ENCODE measurements at places on chromosomes 3 and 15.

DNA sequence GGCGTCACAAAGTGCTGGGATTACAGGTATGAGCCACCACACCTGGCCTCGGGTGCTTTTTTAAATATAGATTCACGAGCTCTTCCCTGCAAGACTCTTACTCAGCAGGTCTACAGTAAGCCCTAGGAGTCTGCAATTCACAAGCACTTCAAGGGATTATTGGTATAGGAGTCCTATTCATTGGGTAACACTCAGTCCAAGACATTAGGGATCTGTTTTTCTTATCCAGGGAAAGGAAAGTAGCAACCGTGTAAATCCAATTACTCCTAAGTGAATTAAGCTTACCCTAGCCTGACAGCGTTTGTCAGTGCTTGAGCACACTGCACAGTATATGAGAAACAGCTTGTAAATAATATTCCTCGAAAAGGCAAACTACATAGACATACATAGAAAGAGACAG lies 109.9 kb downstream of the SENP2 start:
- no peak for DNase-seq

- DNase-seq = no peak
Observed at GRCh38 chr3:161212906-161213305, 8.2 kb upstream of the NMD3 start.

- DNase-seq = no peak
Observed at GRCh38 chr3:35483131-35483530, 156.2 kb upstream of the ARPP21 start.

DNA sequence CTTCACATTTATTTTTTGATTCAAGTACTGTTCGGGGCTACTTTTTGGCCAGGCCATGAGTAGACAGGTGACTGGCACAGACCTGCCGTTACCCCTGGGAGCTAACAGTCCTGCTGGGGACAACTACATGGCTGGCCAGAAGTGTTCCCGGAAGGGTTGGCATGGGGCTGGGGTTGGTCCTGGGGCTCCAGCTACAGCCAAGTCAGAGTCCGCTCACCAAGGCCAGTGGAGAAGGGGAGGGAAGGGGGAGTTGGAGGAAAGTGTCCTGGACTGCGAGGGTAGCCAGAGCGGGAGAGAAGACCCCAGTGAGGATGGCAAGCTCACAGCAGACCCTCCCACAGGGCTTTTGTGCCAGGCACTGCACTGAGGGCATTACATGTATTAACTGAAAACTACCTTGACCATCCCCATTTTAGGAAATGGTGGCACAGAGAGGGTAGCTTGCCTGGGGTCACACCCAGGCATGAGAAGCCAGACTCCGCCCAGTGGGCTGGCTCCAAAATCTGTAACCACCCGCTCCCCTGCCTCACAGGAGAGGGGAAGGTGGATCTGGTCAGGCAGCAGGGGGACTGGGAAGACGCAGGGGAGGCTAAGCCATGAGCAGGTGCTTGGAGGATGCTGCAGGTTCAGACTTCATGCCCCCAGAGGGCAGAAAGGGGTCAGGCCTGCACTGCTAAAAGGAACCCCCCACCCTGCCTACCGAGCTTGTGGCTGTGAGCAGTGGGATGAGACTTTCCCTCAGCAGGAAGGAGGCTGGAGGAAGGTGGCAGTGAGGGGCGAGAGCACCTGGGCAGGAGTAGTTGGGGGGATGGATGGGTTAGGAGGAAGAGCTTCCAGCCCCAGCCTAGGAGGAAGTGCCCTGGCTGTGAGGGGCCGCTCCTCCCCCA lies 38.3 kb upstream of the ESYT3 start:
- DNase-seq = no peak

Data from progenitor cell of endocrine pancreas (in vitro differentiated cells).